ENCODE measurements at places on chromosomes 12 and 14.

DNA sequence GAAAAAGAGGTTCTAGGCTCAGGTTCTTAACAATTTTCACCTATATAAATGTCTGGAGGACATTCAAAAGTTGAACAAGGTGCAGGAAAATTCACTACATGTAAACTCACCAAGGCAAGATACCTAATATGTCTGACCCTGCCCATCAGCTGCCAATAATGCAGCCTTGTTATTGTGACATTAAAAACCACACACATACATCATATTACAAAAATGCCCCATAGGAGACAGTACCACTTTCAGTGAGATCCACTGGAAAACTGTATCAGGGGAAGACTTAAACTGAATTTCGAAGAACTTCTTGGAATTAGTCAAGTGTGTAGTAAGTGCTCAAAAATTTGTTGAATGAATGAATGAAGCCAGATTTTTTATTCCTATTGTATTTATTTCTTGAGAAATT lies 83.1 kb downstream of the KICS2 start:
- DNase-seq: no peak

DNA sequence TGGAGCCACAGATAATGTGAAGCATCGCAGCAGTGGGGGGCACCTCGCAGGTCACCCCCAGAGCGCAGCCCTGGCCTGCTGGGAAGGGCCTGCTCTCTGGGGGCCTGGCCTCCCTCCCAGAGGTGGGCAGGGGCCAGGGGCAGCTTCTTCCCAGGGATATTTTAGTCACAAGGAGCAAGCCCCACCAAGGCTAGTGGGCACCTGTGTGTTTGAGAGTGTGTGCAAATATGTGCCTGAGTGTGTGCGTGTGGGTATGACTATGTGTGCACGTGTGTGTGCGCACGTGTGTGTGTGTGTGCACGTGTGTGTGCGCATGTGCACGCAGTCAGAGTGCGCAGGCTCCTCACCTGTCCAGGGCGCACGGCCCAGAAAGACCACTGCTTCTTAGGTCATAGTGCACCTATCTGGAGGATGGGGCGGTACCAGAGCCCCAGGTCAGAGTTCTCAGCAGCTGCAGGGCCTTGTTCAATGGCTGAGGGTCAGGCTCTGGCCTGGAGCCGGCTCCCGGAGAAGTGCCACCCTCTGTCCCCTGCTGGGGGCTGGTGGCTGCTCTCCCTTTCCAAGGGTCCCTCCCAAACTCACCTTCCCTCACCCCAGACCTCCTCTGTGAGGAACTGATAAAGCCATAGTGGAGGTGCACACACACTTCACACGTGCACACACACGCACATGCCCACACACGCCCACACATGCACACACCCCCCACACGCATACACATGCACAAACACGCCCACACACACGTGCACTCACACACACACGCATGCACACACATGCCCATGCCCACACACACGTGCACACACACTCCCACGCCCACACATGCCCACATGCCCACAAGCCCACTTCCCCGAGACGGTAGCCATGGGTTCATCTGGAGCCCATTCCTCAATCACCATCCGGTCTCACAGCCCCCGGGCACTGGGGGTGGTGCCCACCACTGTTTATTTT lies 128.5 kb downstream of the KIF26A start:
- DNase-seq: no peak

DNA sequence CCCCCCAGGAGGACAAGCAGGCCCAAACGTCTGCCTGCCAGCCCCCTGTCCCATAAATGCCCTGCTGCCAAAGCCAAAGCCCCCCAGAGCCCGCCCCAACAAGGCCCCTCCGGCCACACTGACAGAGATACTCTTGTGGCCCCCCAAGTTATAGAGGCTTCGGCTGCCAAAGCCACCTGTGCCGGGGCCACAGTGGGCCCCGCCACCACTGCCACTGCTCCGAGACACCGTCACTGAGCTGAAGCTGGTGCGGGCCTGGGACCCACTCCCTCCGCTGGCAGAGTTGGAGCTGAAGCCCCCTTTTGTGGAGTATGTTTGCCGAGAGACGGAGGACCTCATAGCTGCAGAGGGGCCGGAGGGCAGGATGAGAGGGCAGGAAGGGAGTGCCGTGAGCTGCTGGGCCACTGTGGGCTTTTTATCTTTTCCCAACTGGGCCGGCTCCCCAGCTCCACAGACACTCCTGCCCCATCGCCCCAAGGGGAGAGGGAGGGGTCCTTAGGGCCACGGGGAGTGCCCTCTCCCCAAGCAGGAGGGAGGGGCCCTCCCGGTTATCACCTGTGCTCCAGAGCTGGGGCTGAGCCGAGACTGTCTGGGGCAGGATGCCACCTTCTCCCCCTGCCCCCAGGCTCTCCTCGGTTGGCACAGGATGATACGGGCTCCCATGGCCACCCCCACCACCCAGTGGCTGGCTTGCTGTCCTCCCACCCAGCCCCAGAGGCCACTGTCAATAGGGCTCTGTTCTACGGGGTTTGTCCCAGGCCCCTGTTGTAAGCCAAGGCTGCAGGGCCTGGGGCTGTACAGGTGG lies at the start of gene KRT79:
KRT79 (minus strand) TSS at position 390 of the 805 bp plus-strand sequence; CDS start at position 339, 51 bp downstream.
- no peak for DNase-seq

DNA sequence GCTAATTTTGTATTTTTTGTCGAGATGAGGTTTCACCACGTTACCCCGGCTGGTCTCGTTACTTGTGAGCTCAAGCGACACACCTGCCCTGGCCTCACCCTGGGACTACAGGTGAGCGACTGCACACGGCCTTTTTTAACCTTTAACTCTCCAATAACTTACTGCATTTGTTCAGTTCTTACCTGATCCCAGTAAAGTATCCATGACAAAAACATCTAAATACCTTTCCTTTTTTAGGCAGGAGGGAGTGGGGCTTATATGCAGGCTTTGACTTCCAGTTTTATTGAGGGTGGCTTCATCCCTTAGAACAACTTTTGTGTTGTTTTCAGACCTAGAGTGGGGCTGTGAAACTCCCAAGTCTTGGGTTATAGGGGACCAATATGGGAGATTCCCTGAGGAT lies 68.3 kb downstream of the DENND5B start:
- no peak for DNase-seq

- no peak for DNase-seq
Measured at GRCh38 chr12:59695379-59695778, 99.5 kb downstream of the SLC16A7 start.

- no peak for DNase-seq
Measured at GRCh38 chr14:50677527-50678063, 9.5 kb upstream of the SAV1 start.

DNA sequence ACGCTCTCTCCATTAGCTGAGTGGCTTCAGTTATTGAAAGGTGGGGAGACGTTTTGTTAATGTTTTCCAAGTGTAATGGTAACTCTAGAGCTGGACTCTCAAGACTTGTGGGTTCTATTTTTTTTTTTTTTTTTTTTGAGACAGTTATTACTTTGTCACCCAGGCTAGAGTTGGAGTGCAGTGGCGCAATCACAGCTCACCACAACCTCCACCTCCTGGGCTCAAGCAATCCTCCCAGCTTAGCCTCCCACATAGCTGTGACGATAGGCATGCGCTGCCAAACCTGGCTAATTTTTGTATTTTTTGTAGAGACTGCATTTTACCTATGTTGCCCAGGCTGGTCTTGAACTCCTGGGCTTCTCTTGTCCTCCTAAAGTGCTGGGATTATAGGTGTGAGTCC lies 26.2 kb downstream of the ATF1 start:
- no peak for DNase-seq

- DNase-seq: no peak
Measured at GRCh38 chr14:105529319-105529568, 2.9 kb downstream of the TMEM121 start.

DNA sequence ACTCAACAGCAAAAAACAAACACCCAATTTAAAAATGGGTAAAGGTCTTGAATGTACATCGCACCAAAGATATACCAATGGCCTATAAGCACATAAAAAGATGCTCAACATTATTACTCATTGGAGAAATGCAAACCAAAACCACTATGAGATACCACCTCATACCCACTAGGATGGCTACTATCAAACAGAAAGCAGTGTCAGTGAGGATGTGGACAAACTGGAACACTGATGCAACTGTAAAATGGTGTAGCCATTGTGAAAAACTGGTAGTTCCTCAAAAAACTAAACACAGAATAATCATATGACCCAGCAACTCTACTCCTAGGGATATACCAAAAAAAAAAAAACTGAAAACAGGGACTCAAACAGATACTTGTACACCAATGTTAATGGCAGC lies 49.3 kb downstream of the CDK17 start:
- no peak for DNase-seq

DNA sequence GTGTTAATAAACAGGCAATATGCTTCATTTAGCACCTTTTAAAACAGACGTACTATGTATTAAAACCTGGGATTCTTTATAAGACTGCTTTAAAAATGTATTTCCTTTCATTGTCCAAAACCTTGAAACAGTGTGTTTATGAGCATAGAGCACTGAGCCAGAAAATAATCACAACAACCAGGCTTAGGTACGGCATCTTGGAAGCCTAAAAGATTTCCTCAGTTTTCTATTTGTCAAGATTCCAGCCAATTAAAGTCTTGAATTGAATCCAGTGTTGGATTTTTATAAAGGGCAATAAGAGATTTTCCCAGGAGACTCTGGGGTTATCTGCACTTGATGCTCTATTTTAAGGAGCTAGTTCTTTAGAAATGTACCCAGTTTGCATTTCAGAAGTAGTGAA lies 80.3 kb downstream of the GRIP1 start:
- DNase-seq: no peak

GRCh38 chr14:79417961-79418360 lies 793.3 kb downstream of the DIO2 start:
- no peak for DNase-seq

DNA sequence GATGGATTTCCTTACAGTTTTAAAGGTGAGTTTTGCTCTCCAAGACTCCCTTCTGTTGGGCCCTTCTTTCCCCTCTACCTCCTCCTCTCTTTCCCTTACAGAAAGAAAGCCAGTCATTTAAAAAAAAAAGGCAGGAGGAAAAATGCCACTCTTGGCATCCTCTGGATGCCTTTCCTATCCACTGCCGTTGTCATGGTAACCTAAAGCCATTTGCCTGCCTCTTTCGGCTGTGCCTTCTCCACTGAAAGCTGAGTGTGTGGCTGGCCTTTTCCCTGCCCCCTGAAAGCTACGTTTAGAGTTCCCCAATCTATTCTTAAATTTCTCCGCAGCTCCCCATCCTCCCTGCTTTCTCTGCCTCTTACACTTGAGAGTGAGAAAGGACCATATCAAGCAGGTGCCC lies 67.1 kb downstream of the TUNAR start:
- DNase-seq: no peak

- no peak for DNase-seq
Measured at GRCh38 chr12:112855375-112855774, 51.4 kb upstream of the OAS1 start.

Data from stimulated activated CD8-positive, alpha-beta memory T cell treated with anti-CD3 and anti-CD28 coated beads, Interleukin-4, amount 100 ng/mL, for 4 hours (primary cell).